ENCODE measurements at places on chromosomes 11 and 22. TPM values are rescaled to one million over a fixed set of nuclear protein-coding genes. Genes with fewer than 3 reads are reported as not detected.

Gene ALG12
- 10.1 TPM for total RNA-seq

Gene PRR33
- total RNA-seq = not detected

DNA sequence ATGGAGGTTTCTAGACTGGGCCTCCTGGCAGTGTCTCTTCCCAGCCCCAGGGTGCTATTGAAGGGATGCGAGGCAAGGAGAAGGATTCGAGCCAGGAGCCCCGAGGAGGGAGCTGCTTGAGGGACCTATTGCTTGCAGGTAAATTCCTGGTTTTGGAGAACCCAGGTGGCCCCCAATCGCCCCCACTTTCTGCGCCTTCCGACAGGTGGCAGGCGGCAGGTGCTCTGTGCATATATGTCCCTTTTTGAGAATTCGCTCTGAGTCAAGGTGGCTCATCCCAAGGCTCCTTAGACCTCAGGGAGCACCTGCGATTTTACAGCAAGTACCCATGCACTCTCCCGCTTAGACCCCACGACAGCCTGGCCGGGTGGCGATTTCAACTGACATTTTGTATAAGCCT lies 40.3 kb upstream of the SHISAL1 start:
- no peak for ATAC-seq

GRCh38 chr11:46270684-46271083 lies 6.8 kb upstream of the CREB3L1 start:
- no peak for ATAC-seq

GRCh38 chr11:32426819-32427615 lies 8.3 kb downstream of the WT1 start:
- ATAC-seq = no peak

GRCh38 chr11:12995188-12995587 lies 13.9 kb upstream of the RASSF10 start:
- ATAC-seq = no peak

DNA sequence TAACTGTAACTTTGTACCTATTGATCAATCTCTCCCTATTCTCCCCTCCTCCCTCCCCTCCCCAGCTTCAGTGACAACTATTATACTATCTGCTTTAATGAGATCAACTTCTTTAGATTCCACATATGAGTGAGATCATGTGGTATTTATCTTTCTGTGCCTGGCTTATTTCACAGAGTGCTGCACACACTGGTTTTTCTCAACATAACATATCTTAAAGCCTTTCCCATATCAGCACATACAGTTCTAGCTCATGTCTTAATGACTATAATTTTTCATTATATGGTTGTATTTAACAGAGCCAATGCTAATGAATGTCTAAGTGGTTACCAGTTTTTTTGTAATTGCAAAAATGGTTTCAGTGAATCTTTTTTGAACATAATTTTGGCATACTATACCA lies 340.3 kb upstream of the DDI1 start:
- ATAC-seq = no peak

GRCh38 chr11:34748036-34748435 lies 127.1 kb downstream of the EHF start:
- no peak for ATAC-seq

- ATAC-seq = no peak
Observed at GRCh38 chr11:23866641-23867040, 630.2 kb upstream of the LUZP2 start.

DNA sequence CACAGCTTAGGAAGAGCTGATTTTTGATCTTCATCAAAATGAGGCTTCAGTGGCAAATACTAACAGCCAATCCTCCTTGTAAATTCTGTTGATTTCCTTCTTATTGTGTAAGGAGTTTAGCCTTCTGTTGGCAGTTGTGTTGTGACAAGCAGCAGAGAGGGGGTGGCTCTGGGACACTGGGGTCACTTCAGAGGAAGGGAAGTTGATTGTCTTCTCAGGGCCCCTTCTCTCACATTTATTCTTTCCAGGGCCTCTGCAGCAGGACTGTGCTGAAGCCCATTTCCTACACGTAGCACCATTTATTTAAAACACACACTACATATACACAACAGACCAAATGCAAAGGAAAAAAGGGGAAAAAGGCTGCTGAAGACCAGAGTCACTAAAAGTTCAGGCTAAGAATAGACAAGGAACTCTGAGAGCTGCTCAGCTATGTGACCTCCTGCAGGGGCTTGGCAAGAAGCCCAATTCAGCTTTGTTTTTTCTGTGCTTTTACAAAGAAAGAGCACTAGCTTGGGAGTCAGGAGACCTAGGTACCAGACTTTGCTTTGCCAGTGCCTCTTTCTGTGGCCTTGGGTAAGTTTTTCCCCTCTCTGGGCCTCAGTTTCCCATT lies 28.3 kb upstream of the UPB1 start:
- ATAC-seq = no peak

DNA sequence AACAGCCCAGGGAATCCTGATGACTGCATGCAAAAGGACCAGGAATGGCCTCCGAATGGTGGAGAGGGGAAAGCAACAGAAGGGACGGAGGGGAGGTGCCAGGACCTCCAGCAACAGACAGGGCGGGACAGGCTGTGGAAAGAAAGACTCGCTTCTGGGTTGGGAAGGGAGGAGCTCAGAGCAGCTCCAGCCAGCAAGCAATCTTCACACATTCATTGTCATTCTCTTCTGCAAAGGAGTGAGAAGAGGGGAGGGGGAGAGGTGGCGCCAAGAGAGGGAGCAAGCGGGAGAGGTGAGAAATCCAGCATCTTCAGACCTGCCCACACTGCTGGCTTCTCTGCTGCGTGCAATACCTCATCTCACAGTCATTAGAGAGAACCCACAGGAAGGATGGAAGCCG lies 509.0 kb downstream of the BUD13 start:
- ATAC-seq = no peak
